ENCODE measurements at places on chromosomes 6 and 20.

GRCh38 chr20:9141921-9142320, 73.0 kb downstream of the PLCB4 start:
- no peak overlapping the region for H3K4me3 ChIP-seq
- H3K27me3 ChIP-seq: no peaks in the 10 kb centered on the region
- no peak overlapping the region for H3K27ac ChIP-seq
- no peaks in the 10 kb centered on the region for H3K4me1 ChIP-seq
- no peak for DNase-seq

DNA sequence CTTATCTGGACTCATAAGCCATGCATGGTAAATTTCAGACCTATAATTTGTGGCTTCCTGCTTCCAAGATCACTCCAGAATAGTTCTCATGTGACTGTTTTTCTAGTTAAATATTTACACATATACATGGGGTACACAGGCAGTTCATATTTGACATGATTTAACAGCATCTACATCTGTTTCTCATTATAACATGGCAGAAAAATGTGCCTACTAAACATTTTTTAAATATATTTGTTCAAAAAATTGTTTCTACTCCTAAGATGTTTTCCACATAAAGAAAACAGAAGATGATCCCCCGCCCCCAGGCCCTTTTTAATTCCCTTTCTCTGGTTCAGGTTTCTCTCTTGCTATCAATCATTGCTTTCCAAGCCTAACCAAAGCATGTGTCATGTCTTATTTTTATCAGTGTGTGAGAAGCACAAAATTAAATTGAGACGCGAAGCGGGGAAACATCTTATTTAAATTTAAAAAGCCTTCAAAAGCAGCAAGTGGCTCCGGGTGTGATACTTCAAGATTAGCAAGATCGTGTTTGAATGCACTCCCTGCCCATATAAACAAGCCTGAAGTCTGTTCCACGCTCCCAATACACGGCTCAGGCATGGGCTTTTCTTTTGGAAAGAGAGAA, 37.3 kb downstream of the IPCEF1 start:
- no peaks in the 10 kb centered on the region for H3K4me1 ChIP-seq
- no peaks in the 10 kb centered on the region for H3K36me3 ChIP-seq
- no peaks in the 10 kb centered on the region for H3K27me3 ChIP-seq

GRCh38 chr6:167479901-167480648, 155.2 kb downstream of the TTLL2 start:
- no peak for DNase-seq
- no peaks in the 10 kb centered on the region for H3K4me1 ChIP-seq
- H3K4me3 ChIP-seq: no peak overlapping the region
- no peaks in the 10 kb centered on the region for H3K27me3 ChIP-seq

DNA sequence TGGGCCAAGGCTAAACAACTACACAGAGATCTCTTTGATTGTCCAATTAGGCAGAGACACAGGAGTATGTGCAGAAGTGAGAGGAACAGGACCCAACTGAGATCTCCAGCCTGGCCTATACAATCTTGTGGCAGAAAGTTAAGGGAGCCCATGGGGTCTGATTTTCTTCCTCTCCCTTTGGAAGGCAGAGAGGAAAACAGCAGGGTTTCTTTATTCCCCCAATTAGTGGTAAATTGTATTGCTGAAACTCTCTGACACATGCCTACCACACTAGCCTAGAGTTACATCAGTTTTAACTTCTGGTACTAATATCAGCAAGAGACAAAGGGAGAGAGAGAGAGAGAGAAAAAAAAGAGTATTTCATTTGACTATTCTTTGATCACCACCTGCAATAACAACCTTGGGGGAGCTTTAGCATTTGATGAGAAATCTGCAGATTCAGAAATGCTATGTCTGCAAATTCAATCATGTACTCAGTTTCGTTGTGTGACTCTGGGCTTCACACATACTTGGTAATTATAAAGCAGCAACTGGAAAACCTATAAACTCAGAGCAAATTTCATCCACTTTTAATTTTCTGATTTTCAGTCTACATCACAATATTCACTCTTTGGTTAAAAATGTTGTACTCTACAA, 260.3 kb upstream of the SPTLC3 start:
- H3K4me1 ChIP-seq: no peaks in the 10 kb centered on the region
- DNase-seq: no peak
- H3K27me3 ChIP-seq: no peaks in the 10 kb centered on the region
- no peak overlapping the region for H3K4me3 ChIP-seq
- no peak overlapping the region for H3K27ac ChIP-seq
- no peaks in the 10 kb centered on the region for H3K36me3 ChIP-seq
